Fibroblast of gingiva (primary cell): ENCODE measurements at places on chromosomes 12 and 14.

DNA sequence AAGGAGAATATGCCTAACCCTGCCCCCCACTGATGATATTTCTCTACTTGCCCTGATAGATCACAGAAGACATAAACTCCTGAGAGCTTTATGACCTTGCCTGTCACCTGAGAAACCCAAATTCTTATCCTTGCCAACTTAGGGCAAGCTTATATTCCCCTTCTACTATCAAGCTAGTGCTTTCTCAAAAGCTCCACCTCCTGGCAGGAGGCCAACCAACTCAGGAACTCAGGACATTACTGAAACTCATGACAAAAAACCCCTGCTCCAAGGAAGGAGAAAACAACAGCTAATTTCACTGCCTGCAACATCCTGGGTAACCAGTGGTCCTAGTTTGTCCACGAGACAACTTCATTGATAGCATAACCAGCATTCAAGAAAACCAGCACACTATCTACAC lies 60.9 kb upstream of the FSCB start:
- DNase-seq, result no peak

GRCh38 chr14:35402323-35403113 lies 2.0 kb downstream of the NFKBIA start:
- DNase-seq, result no peak

DNA sequence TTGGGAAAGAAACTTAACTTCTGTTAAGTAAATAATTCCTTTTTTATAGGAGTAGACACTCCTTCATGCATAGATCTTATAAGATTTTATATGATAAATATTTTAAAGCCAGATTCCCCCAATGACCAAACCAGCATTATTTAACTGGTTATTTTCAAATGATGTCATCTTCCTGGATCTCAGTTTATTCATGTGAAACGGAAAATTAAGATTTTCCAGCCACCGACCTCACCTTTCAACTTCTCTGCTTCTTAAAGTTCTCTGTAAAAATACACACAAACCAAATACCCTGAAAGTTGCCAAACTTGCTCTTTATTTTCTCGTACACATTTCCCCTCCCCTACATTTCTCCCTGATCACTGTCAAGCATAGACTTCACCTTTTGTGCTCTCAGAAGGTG lies 364.2 kb downstream of the GALC start:
- no peak for DNase-seq

DNA sequence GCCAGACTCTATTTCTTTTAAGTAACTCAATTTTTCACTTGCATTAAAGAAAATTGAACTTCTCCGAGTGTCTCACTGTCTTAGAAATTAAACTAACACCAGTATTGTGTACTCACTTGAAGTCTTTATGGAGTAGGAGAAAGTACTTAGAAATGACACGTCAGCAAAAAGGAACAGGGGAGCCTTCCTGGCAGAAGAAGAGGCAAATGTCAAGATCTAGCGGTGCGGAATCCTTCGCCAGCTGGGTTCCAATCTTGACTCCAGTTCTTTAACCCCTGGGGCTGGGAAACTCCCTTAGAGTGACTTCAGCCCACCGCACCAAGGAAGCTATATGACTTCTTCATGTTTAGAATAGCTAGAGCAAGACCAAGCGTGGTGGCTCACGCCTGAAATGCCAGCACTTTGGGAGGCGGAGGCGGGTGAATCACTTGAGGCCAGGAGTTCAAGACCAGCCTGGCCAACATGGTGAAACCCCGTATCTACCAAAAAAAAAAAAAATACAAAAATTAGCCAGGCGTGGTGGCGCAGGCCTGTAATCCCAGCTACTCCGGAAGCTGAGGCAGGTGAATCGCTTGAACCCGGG lies 34.4 kb downstream of the WBP11 start:
- peak; percentile 21 for DNase-seq

- DNase-seq, result no peak
These were observed 104.5 kb downstream of the SLC2A13 start for GRCh38 chr12:40001406-40001805.

DNA sequence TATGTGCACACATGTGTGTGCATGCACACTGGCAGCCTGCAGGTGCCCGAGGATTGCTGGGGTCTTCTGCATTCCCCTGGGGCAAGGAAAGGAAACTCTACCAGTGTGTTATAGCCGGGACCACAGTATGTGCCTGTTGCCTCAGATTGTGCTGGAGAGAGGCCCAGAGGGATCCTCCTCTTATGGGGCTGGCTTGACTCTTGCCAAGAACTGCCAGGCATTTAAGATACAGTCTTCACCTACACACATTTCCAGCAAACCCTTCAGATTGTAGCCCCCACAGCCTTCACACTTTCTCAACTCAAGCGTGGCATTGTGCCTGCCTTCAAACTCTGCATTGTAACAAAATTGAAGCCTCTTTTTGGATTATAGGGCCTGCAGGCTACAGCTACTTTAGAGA lies 176.7 kb upstream of the DYRK2 start:
- DNase-seq, result no peak

DNA sequence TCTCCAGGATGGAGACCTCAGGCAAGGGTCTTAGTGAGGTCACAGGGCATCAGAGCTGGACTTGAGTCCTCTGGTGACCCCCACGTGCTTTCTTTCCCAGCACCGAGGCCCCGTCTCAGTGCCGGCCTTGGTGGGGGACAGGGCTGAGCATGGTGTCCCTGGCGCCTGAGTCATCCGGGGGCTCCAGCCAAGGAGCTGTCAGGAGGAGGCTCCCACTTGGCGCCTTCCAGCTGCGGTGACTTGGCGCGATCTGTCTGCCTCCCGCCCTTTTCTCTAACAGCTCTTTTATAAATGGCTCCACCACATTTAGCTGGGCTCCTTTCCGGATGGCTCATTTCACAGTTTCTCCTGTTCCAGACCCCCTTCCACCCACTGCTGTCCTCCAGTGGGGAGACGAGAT lies 60.4 kb downstream of the PRMT8 start:
- no peak for DNase-seq

GRCh38 chr14:45361727-45362126 lies 108.7 kb upstream of the MIS18BP1 start:
- DNase-seq, result no peak

- DNase-seq, result no peak
These were observed 407.2 kb downstream of the NOVA1 start for GRCh38 chr14:26190646-26191045.

GRCh38 chr12:25855716-25856115 lies 102.8 kb upstream of the RASSF8 start:
- peak; percentile 24 for DNase-seq

GRCh38 chr14:55366271-55366670 lies 45.4 kb downstream of the ATG14 start:
- DNase-seq, result peak; percentile 59

DNA sequence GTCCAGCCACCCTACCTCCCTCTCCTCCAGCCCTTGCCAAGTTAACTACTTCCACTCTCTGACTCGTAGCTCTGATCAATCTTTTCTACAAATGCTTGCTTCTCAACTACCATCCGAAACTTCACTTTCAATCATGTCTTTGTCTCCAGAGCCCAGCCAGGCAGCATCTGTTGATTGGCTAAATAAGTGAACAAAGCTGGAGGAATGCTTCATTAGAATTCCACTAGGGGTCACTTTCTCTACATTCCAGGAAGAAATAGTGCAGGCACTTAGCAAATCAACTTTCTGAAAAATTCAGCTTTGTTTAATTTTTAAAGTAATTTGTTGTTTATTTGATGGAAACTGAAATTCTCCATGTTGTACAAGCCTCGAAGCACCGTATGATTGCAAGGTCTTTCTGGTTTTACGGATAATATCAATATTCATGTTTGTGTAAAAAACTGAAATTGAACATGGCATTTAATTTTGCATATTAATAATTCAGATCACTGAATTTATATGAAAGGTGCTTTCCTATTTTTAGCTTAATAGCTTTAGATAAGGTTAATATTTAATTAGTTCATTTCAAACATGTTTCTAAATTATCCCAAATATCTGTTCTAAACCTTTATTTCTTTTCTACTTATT lies 32.4 kb upstream of the HELB start:
- peak; percentile 44 for DNase-seq

GRCh38 chr12:107545737-107546353 lies 139.8 kb upstream of the PWP1 start:
- DNase-seq, result peak; percentile 32

DNA sequence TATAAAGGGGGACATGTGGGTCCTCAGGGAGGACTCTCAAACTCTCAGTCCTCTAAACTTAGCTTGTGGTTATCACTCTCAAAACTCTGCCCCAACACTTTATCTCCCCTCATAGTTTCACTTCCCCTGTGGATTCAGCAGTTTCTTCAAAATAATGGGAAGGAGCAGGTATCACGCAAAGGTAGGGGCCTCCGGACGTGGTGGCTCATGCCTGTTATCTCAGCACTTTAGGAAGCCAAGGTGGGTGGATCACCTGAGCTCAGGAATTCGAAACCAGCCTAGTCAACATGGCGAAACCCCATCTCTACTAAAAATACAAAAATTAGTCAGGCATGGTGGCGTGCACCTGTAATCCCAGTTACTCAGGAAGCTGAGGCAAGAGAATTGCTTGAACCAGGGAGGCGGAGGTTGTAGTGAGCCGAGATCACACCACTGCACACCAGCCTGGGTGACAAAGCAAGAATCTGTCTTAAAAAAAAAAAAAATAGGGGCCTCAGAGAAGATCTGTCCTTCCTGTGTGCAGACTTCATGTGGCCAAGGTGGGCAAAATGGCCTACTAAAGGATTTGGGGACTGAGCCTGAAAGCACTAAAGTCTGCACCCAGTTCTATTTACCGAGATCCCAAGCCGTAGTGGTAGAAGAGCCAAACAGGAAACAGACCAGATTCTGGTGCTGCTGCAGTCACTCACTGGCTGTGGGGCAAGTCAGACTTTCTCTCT lies 6.4 kb downstream of the ITGB7 start:
- no peak for DNase-seq

DNA sequence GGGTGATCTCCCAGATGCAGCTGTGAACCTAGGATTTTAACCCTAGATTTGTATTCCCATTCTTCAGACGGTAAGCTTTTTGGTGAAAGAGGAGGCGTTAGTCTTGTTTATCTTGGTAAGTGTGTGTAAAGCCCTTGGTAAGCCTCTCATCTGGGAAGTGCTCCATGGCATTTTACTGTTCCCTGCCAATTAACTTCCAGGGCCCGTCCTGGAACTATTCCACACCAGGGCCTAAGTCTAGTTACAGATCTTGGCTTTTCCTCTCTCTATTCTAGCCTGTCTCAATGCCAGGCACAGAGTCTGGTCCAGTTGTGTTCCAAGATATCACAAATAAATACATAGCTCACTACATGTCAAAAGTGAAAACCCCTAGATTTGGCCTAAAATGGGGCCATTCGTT lies 42.4 kb downstream of the YEATS4 start:
- DNase-seq, result peak; percentile 11

DNA sequence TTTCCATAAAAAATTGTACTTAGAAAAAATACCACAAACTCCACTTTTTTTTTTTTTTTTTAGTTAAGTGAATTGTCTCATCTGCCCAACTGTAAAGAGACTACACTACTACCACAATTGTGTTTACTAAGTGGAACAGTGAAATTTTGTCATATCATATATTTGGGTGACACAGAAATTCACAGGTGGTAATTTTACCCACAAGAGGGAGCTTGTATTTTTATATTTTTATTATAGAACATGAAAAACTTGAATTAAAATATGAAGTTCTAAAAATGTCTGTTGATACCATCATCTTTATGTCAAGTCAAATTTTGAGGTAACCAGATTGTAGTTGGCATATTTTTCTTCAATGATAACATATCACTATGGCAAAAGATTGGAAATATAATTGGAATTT lies 329.4 kb upstream of the SOX5 start:
- no peak for DNase-seq

DNA sequence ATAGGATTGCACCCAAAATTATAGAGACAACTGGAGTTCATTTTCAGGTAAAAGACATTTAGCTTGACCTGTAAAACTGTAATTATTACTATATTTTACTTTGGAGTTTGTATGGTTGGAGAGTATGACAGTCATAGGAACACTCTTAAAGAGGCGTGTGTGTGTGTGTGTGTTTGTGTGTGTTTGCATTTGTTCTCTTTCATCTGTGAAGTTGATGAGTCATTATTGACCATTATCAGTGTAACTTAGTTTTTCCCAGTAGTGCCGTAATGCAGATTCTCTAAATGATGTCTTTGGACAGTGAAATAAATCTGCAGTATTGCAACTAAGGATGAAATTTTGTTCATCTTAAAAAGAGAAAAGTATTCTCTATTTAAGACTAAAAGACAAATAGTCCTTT lies 13.0 kb downstream of the WASHC4 start:
- no peak for DNase-seq

DNA sequence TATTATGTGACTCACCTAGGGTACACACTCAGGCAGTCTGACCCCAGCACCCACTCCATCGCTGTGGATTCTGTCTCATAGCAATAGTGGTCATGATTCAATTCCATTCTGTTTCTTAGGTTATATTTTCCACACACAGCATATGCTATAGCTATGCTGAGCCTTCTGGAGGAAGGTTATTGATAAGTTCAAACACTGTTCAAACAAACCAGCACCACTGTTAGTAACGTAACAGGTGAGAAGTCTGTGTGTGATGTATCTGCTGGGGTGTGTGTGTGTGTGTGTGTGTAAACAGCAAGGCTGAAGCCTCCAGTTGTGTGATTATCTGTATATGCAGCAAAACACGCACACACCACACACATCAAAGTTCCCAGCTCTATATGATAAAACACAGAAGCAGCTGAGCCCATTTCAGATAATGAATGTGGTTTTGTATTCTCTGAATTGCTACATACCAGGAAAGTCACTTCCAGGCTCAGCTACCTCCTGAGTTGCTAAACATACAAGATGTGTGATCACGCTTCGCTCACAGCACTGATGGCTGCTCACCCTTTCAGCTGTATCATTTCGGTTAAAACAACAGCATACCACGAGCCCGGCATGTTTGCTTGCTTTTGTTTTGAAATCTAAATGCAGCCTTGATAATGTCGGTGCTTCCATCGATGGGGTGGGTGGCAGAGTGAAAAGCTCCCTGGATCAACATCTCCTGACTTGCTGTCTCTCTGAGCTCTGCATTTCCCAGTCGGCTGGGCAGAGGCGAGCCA lies 6.8 kb upstream of the SYNE3 start:
- DNase-seq, result no peak

DNA sequence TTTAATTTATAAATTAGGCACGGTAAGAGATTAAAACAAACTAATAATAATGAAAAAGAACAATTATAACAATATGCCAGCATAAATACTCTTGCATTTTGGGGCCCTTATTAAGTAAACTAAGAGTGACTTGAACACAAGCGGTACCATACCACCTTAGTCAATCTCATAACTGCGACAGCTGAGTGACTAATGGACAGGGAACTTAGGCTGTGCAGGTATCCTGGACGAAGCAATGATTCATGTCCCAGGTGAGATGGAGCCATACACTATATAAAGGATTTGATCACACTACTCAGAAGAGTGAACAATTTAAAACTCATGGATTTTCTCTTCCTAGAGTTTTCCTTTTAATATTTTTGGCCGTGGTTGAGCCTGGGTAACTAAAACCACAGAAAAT lies 4.3 kb downstream of the KLRC4 start:
- no peak for DNase-seq

- peak; percentile 4 for DNase-seq
These were observed 17.4 kb upstream of the B4GALNT3 start for GRCh38 chr12:442235-442884.
